Activated CD4-positive, alpha-beta T cell treated with anti-CD3 and anti-CD28 coated beads for 24 hours (primary cell): ENCODE measurements at places on chromosomes 2 and 18.

- no peak for DNase-seq
Observed at GRCh38 chr18:27164905-27165304, 20.2 kb downstream of the CHST9 start.

- no peak for DNase-seq
Observed at GRCh38 chr18:54155412-54155811, 69.1 kb downstream of the MBD2 start.

- DNase-seq = no peak
Observed at GRCh38 chr18:63022429-63023022, 297.0 kb downstream of the BCL2 start.

DNA sequence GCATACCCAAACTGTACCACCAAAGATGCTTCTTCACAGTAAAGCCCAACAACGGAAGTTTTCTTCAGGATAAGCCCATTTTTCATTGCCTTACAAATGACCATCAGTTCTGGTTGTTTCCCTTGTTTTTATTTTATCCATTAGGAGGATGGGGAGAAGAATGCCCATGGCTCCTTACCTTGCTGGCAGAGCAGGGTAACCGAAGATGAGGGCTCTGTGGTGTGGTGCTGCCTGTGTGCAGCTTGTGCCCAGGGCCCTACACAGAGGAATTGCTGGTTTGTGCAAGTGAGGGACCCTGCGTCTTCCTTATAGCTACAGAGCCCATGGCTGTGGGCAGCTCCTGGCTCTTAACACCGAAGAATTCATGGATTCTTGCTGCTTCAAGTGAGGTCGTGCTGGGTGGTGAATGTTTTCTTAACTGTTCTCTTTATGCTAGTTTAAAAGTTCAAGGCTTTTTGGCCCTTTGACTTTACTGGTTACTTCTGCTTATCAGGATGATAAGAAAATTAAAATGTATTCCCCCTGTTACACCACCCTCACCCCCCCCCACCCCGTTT, 110.6 kb downstream of the MAP4K4 start:
- no peak for DNase-seq

DNA sequence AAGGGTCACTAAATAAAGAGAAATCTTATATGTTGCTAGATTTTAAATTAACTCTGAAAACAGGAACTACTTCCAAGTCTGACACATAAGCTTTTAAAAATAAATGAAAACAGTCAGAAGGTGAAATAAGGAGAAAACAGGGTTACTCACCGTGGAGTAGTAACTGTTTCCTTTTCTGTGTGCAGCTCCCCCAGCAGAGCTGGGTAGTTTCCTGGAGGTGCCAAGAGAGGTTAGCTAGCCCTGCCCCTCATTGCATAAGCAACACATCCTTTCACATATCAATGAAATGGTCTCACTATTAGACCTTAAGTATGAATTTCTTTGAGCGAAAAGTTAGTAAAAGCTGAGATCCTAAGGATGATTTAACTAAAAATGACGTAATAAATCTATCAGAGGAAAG, 54.0 kb upstream of the GPR75 start:
- DNase-seq = no peak

GRCh38 chr18:23573626-23574431, 12.5 kb downstream of the NPC1 start:
- DNase-seq = peak; percentile 10

- no peak for DNase-seq
Observed at GRCh38 chr2:177072090-177072489, 140.5 kb upstream of the HNRNPA3 start.

GRCh38 chr2:51579412-51579811, 547.5 kb upstream of the NRXN1 start:
- no peak for DNase-seq

- DNase-seq = no peak
Observed at GRCh38 chr2:237042101-237042500, 43.6 kb upstream of the COPS8 start.

DNA sequence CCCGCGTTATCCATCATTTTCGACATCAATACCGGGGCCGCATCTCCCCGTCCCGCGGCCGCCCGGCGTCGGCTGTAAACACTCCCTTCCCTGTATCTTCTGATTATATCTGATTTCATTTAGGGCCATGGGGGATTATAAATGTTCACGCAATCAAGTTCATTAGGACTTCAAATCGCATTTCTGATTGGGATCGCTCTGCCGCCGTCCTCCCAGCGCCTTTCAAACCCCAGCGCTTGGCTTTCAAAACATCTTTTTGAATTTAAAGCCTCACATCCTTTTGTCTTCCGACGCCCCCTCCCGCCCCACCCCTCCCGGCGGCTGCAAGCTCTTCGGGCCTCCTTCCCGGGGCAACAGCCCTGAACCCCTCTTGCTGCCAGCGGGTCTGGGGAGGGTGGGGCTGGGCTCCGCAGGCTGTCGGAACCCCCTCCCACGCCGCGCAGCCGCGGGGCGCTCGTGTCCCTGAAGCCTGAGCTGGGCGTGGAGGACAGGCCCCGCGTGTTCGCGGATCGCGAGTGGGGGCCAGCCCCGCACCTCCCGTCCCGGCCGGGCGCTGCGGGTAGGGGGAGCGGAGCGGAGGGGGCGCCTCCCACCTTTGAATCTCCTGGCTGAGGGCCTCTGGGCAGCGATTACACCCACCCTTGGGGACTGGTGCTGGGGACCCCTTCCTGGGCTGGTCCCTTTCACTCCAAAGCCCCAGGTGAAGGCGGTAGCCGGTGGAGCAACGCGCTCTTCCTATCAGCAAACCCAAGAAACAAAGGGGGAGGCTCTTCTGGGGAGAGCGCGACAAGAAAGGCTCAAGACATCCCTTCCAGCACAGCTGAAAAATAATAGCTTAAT, 11.3 kb upstream of the GBX2 start:
- DNase-seq = no peak

DNA sequence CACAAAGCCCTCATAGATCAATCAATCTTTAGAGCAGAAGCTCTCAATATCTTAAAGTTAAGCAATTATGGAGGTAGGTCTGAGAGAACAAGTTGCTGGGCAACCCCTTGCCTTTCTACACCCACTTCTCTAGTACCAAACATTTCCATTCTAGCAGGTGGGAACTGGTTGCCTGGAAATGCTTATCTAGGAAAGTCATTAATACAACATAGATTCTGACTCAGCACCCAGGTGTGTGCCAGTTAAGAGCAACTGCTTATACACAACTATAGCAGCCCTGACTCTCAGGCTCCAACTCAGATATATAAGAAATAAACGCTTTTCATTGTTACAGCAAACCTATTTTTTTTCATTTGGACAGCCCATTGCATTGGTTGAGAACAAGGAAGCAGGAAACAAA, 237.7 kb downstream of the IRS1 start:
- no peak for DNase-seq

GRCh38 chr2:179410552-179411356, 146.1 kb upstream of the SESTD1 start:
- no peak for DNase-seq

DNA sequence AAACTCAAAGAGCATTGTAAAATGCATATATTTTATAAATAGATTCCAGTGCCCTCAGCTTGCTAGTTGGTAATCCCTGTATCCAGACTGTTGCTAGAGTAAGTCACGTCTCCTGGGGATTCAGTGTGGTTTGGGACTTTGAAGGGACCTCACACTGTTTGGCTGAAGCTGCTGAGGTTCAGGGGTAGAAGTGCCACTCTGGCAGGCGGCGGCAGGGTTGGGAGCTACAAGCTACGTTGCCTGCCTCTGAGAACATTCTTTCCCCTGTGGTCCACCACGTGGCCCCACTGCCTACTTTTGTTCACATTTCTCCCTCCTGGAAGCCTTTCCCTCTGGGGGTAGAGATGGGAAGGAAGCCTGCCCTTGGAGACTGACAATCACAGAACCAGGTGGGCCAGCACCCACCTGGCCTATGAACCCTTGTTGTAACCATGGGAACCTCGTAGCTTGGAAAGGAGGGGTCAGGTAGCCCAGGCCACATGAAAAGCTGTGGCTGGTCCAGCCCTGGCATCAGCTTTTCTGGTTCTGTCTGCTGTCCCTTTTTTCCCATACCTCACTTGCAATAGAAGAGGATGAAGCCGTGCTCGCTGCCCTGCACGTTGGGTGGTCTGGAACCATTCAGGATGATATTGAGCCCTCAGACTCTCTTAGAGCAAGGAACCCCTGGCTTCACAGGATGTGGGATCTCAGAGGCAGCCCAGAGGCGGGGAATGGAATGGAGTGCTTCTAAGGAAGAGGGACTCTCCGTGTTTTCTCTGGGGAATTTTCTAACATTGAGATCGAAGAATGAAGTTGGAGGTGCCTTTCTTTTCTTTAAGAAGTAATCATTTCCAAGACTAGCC, 2.9 kb downstream of the RNF144A start:
- DNase-seq = no peak

DNA sequence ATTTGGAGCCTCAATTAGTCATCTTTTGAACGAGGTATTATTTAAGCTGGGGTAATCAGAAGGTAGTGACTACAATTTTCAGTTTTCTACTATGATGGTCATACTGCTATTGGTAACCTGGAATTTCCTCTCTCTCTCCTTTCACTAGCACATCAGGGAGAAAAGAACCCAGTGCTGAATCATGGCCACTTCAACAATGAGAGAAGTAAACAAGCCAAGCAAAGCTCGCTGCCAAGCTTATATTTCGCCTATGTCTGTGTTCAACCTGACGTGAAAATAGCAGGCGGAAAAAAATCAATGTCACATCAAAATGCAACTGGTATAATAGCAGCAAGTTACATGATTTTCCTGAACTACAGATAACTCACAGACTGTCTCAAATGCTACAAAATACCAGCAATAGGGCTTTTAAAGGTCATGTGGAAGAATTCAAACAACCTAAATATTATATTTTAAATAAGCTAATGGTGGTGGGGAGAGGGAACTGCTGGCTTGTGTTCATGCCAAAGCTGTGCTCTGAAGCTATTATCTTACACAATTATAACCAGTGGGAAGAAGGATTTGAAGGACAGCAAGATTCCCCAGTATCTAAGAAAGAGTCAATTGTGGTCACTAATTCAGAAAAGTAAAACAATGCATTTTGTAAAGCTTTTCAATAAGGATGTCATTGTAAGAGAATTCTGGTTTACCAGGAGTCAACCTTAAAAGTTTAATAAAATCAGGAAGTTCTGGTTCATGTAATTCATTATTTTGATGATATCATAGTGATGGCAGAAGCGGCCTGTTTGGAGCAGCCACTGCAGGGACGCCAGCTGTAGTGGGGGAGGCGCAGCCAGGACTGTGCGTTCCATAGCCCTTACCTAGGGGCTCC, 38.0 kb downstream of the RNF152 start:
- DNase-seq = no peak

DNA sequence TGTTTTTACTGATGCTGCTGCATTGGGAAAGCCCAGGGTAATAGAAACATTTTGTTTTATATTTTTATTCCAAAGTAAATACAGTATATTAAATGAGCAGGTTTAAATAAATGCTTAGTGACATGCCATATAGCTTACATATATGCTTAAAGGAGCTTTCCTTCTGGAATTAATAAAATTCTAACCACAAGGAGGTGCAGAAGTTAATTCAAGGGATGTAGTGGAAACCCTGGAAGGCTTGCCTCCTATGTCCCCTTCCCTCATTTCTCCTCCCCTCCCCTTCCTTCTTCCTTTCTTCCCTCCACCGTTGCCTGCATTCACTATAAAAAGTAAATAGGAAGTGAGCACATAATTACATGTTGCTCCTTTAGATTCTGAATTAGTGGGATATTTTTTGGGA, 96.3 kb downstream of the UBE2E3 start:
- DNase-seq = no peak

- DNase-seq = no peak
Observed at GRCh38 chr2:66111706-66112105, 323.2 kb upstream of the MEIS1 start.
